ENCODE measurements at places on chromosomes 12 and 14. TPM values are rescaled to one million over a fixed set of nuclear protein-coding genes. Genes with fewer than 3 reads are reported as not detected.
A peak's percentile ranks its signal among the peaks of the same experiment; 100 is the strongest.

- ATAC-seq: no peak
Measured at GRCh38 chr12:119372540-119372939, 38.0 kb downstream of the CCDC60 start.

GRCh38 chr12:107243341-107243740 lies 150.0 kb upstream of the CRY1 start:
- ATAC-seq: no peak

The ABHD4 gene
- total RNA-seq: 30.6 TPM

GRCh38 chr12:58051378-58051777 lies 110.0 kb downstream of the ATP23 start:
- ATAC-seq: no peak

The NR4A1 gene
- 29.9 TPM for total RNA-seq

The A2M gene
- total RNA-seq: 632 TPM

- ATAC-seq: no peak
Measured at GRCh38 chr12:68865399-68866164, 57.6 kb downstream of the MDM2 start.

- ATAC-seq: no peak
Measured at GRCh38 chr14:53386362-53386761, 233.2 kb upstream of the DDHD1 start.

The PKP2 gene
- total RNA-seq: 1.1 TPM

GRCh38 chr12:73964641-73965040 lies 573.0 kb upstream of the ATXN7L3B start:
- no peak for ATAC-seq

The RHEBL1 gene
- total RNA-seq: 0.35 TPM

- ATAC-seq: no peak
Measured at GRCh38 chr14:66487164-66487563, 993 bp downstream of the CCDC196 start.

DNA sequence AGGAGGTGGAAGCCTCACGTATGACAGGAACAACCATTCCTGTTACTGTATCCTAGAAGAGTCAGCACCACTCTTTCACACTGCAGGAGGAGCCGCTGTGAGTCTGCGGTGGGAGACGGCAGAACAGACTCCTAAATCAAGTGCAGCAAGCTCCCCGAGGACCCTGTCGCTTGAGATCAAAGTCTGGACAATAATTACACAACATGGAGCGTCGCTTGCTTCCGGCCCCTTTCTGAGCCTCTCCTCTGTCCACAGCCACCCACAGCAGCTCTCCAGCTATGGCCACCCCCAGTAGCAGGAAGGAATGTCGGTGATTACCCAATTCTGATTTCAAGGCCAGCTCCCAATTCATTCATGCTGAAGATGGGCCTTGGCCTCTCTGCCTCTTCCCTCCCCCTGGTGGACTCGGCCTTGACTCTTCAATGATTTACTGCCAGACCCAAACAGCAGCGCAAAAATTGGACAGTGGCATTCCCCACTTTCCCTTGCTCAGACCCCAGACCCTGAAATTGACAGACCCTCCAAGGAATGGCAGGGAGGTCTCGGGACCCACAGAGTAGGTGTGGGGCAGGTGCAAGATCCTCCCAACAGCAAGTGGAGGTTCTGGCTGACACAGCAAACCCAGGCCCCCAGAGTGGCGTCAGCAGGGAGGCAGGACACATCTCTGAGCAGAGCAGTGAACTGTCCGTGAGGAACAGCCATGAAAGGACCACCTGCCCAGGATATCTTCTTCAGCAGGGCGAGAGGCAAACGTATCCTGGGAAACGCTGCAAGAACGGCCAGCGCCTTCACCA lies 272.7 kb upstream of the DIO3 start:
- peak; percentile 44 for ATAC-seq

GRCh38 chr12:21476949-21477348 lies 24.5 kb downstream of the RECQL start:
- no peak for ATAC-seq

DNA sequence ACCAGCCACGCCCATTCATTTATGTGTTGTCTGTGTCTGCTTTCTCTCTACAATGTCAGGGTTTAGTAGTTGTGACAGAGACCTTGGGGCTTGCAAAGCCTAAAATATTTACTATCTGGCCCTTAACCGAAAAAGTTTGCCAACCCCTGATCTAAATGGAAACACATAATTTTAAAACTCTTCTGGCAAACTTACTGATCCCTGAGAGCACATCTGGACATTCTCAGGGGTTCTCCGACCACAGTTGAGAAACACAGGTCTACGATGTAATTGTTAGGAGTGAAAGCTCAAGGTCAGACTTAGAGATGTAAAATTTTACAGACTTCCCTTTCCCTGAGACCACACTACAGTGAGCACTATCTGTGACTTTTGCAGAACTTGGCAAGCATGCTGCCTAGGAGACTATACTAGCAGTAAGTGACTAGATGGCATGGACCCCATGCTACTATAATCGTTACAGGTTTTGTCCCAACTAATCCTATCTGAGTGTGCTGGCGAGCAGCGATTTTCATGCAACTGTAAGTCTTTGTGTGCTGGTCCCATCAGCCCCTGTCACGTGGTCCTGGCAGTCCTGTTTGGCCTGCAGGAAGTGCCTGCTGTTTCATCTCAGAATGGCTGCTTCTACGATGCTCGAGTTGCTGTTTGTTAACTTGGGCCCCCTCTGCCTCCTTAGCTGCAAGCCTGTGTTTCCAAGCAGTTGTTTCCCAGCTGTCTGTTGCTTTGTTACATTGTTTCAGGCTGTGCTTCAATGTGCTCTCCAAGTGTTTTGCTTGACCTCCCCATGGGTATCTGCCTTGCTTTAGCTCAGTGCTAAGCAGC lies 21.6 kb downstream of the TMTC2 start:
- ATAC-seq: peak; percentile 41

DNA sequence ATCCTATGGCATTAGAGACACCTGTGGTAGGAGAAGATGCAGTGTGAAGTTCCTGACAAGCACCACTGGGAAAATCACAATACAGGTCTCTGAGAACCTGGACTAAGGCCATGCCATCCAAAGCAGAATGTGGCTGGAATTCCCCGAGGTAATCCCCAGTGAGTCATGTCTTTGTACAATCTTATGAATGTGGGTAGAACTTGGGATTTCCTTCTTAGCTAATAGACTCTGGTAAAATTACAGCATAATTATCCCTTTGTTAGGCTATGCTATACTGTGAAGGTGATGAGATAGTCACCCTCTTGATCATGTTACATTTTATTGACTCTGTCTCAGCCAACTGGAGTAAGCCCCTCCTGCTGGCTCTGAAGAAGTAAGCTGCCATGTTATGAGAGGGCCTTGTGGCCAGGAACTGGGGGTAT lies 224.3 kb upstream of the DCN start:
- ATAC-seq: no peak

- ATAC-seq: no peak
Measured at GRCh38 chr12:19553175-19553574, 113.9 kb downstream of the AEBP2 start.

DNA sequence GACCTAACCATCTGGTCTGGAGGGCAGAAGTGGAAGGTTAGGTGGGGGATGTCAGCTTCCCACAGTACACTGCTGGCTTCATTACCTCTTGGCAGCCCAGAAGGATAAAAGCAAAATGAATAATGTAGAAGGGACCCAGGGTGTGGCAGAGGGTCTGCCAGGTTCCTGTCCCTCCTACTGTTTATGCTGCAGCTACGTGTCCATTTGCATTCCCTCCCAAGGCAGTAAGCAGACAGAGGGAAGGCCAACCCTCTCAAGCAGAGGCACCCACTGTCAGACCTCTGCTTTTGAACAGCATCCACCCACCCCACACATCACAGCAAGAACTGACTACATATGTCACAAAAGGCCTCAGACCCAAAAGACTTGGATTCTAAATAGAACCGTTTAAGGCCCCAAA lies 19.4 kb downstream of the MAX start:
- no peak for ATAC-seq

- peak; percentile 90 for ATAC-seq
Measured at GRCh38 chr12:2170376-2170775, 117.6 kb downstream of the CACNA1C start.

DNA sequence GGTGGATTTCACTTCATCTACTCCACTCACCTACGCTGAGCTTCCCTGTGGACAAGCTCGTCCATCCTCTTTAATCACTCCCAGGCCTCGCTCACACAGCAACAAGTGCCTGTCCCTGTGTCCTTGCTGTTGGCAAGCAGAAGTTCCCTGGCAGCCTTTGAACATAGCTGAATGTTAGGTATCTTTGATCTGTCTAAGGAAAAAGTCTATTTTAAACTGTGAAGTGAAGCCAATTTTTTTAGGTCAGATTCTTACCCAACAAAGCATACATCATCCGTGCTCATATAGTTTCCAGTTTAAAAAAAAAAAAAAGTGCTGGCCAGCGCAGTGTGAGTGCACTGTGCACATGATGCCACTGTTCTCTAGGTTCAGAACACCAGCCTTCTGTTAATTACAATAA lies 36.3 kb downstream of the PPP2R5C start:
- peak; percentile 77 for ATAC-seq

DNA sequence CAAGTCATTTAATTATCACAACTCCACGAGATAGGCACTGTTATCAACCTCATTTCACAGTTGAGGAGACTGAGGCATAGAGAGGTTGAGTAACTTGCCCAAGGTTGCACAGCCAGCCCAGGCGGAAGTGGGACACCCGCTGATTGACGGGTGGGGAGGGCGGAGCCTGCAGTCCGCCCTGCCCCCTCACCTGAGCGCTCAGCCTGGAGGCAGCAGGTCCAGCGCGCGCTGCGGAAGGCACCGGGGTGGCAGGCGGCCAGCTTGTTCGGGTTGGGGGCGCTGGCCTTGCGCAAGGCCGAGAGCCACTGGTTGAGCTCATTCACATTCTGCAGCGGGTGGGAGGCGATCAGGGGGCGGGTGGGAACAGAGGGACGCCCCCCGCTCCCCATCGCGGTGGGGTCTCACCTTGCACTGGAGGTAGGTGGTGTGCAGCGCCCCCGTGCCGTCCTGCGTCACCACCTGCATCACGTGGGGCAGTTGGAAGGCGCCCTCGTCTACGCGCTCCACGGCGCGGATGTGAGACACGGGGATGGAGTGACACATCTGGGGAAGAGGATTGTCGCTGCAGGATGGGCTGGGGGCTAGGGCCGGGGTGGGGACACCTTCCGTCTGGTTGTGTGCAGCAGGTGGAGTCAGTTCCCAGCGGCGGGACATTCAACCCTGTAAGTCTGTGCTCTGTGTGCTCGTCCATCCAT lies 31.7 kb downstream of the RASAL1 start:
- no peak for ATAC-seq

- no peak for ATAC-seq
Measured at GRCh38 chr12:100123316-100124095, 19.2 kb downstream of the BLTP3B start.

DNA sequence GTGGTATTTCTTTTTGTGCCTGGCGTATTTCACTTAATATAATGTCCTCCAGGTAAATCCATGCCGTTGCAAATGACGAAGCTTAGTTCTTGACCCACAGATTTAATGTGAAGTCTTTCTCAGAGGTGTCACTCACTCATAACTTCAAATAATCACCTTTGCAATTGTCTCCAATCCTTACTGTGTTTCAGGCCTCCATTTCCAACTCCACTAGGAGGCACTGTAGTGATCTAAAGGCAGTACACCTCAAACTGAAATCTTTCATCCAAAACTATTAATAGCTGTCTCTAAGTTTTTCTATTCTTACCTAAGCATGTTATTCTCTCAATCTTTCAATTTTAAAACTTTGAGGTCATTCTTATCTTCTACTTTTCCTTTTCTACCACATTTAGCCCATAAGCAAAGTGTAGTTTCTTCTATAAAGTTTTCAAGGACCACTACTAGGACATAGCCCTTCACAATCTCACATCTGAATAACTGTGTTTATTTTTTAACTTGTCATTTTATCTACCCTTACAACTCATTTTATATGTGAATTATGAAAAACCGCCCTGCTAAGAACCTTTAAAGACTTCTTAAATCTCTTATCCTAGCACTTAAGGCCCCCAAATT lies 25.5 kb upstream of the FBXO34 start:
- ATAC-seq: no peak

The CLEC6A gene
- not detected for total RNA-seq

DNA sequence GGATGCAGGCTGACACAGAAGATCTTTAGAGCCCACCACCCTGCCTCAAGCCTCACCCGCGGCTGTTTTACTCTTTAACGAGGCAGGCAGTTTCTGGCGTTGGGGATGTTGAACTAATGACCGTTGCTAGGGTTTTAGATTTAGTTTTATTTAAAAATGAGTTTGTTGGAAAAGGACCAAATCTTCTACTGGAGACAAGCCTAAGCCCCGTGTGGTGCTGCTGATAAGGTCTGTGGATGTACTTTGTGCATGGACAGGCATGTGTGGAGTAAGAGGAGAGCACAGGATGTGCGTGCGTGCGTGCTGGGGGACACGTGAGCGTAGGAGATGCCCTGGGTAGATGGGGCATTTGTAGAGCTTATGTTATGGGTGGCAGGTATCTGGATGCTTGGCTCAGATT lies 5.7 kb downstream of the NTF3 start:
- ATAC-seq: no peak

The MIP gene
- not detected for total RNA-seq

The KLRG1 gene
- total RNA-seq: not detected

The CACNA1C gene
- 22.9 TPM for total RNA-seq

DNA sequence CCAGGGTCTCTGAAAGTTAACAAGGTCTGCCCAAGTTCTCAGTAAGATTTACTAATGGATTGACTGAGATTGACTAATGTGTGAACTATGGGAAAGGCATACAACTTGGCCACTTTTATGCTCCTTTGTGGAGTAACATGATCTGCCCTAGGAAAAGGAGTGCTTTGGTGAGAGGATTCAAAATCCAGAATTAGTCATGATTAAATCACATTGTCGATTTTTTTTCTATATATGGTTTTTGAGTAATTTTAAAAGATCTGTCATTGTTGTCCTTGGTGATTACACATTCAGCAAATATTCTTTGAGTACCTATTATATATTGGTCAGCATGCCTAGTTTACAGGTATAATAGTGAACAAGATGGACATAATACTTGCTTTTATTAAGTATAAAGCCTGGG lies 147.7 kb upstream of the SYT10 start:
- ATAC-seq: no peak

DNA sequence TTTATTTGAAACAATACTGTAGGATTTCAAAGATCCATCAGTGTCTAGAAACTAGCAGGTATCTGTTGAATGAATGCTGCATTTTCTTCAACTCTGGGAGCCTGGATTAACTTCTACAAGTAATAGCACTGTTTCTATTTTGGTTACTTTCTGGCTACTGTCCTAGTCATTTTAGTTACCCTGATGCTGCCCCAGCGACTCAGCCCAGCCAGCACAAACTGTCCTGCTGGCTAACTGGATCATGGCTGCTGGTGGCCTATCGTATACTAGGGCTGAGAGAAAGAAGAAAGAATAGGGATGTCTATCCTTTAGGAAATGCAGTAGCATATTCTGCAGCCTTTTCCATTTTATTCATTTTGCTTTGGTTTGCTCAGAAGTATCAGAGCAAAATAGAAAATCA lies 53.9 kb downstream of the NTN4 start:
- ATAC-seq: no peak

The DPY19L2 gene
- total RNA-seq: 12.3 TPM

Measured in gastroesophageal sphincter (tissue), 4 donors.